Right atrium auricular region (tissue), 2 donors: ENCODE measurements at places on chromosomes 2 and 18. TPM values are rescaled to one million over a fixed set of nuclear protein-coding genes. Genes with fewer than 3 reads are reported as not detected.

GRCh38 chr2:28544922-28545589 is 49.2 kb downstream of the PLB1 start:
- no peak for DNase-seq

Gene RUFY4
- 0.12 TPM for total RNA-seq

Gene LIMS2
- 91.7 TPM for total RNA-seq

Gene SLC16A14
- 2.3 TPM for total RNA-seq

- no peak for DNase-seq
Observed at GRCh38 chr2:134401789-134402188, 147.9 kb downstream of the MGAT5 start.
